Esophagus squamous epithelium (tissue), 5 donors: ENCODE measurements at places on chromosomes 16 and 17. TPM values are rescaled to one million over a fixed set of nuclear protein-coding genes. Genes with fewer than 3 reads are reported as not detected.

DNA sequence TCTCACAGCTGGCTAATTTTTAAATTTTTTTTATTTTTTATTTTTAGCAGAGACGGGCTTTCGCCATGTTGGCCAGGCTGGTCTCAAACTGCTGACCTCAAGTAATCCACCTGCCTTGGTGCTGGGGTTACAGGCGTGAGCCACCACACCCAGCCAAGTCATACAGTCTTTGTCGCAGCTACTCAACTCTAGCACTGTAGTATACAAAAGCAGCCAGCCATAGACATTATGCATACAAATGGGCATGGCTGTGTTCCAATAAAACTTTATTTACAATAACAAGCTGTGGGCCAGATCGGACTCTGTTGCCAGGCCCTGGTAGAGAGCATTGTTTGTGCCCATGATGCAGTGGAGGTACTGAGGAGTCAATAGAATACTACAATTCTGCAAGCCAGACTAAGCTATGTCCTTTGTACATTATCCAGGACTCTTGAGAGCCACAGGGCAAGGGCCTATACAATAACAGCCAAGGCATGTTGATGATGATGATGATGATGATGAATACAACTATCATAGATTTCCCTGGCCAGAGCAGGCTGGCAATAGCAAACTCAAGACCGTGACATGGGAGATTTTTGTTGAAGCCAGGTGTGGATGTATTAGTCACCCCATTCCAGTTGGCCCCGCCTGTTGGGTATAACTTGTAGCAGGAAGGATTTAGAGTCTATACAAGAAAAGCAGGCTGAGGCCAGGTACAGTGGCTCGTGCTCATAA is 101.8 kb downstream of the MYH11 start:
- DNase-seq: no peak

MT1A gene
- total RNA-seq: 5.3 TPM

DNA sequence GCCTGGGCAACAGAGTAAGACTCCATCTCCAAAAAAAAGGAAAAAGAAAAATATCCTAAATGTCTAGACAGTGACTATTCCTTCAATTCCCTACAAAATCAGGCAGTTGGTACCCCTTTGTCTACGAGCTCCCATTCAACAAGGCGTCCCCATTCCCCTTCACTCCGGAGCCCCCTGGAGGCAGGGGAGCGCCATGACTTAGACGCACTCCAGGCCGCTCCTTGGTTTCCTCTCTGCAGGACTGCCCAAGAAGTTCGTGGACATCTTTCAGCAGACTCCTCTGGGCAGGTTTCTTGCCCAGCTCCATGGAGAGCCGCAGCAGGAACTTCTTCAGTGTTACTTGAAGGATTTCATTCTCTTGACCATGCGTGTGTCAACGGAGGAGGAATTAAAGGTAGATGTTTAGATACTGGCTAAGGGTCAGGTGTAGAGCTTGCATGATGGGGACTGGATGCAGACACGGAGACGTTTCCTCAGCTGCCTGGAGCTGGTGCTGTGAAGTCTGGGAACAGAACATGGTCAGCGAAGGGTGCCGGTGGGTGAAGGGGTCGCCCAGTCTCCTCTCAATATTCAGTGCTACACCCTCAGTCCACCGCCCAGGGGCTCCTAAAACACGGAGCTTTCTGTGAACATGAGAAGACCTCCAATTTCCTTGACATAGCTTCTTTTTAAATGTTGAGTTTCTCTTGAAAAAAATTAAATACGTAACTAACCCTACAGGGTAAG is 53.3 kb upstream of the ENDOV start:
- no peak for DNase-seq

- DNase-seq: no peak
These were observed 16.0 kb upstream of the TANC2 start for GRCh38 chr17:62950067-62950466.

- DNase-seq: no peak
These were observed 122.3 kb downstream of the CDK5R1 start for GRCh38 chr17:32609085-32609484.

DNA sequence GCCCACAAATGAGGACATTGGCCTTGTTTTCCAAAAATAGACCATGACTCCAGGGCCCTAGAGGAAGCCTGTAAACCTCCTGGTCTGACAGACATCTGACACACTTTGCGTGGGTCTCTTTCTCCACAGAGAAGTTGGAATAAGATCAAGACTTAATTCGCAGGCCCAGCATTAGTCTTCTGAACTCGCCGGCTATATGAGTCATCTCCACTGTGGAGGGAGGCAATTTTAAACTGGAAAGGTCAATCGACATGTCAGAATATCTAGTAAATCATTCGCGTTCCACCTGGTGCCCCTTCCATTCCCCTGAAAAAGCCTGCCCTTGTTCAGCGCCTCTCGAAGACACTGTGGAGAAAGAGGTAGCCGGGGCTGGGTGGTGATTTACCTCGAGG is 140.1 kb downstream of the CLEC16A start:
- no peak for DNase-seq

- no peak for DNase-seq
These were observed 16.9 kb downstream of the SLC43A2 start for GRCh38 chr17:1611715-1612114.

DNA sequence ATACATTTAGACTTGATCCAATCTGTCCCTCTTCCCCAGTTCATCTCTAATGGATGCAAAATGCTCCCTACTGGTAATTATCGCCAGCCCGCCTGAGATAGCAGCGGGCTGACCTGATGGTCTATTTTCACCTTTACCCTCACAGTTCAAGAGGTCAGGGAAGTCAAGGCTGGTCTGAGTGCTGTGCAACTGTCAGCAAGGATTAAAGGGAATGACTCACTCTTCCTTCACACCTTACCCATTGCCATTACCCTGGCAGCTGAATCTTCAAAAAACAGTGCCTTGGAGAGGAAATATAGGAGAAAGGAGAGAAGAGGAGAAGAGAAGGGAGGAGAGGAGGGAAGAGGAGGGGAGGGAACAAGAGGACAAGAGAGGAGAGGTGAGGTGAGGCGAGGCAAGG is 36.3 kb downstream of the GRB7 start:
- DNase-seq: no peak

GRCh38 chr17:50425682-50426471 is at the start of gene ACSF2:
Gene ACSF2, plus strand, starts transcription at chr17:50426218. Its CDS starts 44 bp downstream, at chr17:50426262.
- DNase-seq: peak; percentile 38

- DNase-seq: no peak
These were observed 41.4 kb downstream of the KSR1 start for GRCh38 chr17:27497696-27498095.

NLRC3 gene
- total RNA-seq: 0.70 TPM

DNA sequence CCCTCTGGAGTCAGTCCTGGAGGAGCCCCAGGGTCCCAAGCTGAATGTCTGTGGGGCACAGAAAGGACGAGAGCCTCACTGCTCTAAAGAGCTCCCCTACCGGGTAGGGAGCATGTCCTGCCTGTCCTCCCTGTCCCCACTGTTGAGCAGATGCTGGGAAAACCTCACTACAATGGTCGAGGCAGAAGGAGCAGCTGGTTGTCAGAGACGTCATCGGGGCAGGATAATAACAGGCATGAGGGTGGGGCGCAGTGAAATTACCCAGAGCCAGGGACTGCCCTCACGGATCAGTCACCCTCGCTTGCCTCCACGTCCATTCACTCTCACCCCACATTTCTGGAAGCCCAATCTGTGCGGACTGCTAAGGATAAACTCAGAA is 538 bp downstream of the TM4SF5 start:
- no peak for DNase-seq

- DNase-seq: no peak
These were observed 7.4 kb downstream of the PRKCA start for GRCh38 chr17:66309793-66310192.

- DNase-seq: no peak
These were observed 11.4 kb downstream of the SLFN5 start for GRCh38 chr17:35254107-35254773.
